Pulmonary artery endothelial cell (primary cell): ENCODE measurements at places on chromosomes 16 and 17.

DNA sequence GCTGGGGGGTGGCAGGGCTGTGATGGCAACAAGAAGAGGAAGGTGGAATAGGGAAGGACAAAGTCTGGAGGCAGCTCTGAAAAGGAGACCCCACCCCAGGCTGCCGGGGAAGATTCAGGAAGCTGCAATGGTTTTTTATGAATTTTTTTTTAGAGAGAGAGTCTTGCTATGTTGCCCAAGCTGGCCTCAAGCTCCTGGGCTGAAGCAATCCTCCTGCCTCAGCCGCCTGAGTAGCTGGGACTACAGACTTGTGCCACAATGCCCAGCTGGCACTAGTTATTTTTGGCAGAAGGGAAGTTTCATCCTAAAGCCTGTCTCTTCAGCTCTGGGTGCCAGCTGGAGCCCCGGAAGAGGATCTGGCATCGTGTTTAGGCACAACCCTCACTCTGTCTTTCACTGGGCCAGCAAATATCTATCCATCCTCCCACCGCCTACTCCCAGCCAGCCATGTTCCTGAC, 1.3 kb upstream of the CES3 start:
- no peak for DNase-seq

GRCh38 chr17:81537343-81537855, 9.2 kb downstream of the FSCN2 start:
- DNase-seq = no peak

DNA sequence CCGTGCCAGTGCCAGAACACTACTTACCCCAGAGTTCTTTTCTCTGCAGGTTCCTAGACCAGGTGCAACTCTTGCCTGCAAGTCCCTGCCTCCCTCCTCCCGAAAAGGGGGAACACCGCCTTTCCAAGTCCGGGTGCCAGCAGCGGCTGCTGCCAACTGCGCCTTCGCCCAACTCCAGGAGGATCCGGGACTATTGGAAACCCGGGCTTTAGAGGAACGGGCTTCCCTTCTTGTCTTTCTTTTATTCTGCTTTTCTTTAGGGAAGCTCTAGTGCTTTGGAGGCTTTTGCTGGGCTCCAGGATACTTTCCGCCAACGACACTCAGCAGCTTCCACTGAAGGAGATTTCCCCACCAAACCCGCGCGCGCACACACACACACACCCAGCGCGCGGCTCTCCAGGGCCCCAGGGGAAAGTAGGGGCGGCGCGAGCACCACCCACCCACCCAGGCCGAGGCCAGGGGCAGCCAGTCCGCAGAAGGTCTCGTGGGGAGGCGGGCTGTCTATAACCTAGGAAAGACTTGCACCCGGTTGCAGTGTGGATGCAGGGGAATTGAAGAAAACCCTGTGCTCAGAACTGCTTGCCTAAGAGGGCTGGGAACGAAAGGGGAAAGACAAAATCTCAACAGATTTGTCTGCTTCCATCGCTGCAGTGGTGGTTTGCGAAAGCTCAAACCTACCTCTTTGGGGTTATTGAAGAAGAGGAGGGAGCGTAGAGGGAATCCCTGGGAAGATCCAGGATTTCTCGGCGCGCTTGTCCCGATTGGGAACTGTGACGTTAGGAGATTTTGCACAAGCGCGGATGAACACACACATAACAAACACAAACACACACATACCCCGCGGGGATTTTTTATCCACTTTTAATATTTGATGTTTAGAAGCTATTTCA, 977 bp upstream of the CA10 start:
- DNase-seq = no peak

DNA sequence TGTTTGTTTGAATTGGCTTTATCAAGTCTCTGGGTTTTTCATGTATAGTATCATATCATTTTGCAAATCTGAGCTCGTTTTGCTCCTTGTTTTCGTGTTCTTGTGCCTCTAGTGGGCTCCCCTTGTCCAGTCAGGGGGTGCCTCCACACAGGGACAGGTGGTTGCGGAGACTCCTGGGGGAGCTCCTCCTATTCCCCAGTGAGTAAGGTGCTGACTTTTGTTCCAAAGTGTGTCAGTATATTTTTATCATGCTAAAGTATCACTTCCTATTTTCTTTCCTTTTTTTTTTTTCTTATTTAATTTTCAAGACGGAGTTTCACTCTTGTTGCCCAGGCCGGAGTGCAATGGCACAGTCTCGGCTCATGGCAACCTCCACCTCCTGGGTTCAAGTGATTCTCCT, 30.3 kb upstream of the IL17C start:
- no peak for DNase-seq

GRCh38 chr16:82881516-82881915, 254.7 kb downstream of the CDH13 start:
- DNase-seq = no peak

DNA sequence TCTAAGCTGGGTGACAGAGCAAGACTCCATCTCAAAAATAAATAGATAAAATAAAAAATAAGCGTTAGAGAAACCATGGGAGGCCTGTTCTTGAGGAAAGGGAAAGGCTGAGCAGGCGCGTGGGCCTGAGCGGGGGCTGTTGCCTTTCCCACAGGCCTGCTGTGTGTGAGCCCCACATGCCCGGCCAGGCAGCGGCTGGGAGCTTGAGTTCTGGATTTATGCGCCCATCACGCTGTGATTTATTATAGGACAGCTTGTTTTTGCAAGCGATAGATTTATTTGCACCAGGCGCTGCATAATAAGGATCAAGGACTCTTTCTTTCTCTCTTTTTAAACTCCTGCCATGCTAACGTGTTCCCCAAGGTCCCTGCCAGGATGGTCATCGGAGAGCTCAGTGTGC, 14.8 kb upstream of the WFDC1 start:
- DNase-seq = no peak

GRCh38 chr17:73696251-73696650, 52.0 kb upstream of the SDK2 start:
- no peak for DNase-seq

DNA sequence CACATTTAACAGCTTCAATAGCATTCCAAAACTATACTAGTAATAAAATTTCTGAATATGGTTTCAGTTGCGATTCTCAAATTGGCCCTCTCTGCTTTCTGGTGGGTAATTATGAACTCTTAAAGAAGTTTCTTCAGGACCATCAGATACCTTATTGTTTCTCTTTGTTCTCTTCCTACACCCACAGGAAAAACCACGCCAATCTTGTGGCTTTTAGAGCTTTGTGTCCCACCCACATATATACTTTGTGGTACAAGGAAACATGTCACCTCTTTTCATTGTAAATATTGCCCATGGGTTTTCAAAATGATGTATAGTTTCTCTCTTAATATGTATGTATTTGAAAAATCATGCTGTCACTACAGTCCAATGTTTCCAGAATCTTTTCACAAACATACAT, 12.1 kb downstream of the ABCA9 start:
- no peak for DNase-seq

DNA sequence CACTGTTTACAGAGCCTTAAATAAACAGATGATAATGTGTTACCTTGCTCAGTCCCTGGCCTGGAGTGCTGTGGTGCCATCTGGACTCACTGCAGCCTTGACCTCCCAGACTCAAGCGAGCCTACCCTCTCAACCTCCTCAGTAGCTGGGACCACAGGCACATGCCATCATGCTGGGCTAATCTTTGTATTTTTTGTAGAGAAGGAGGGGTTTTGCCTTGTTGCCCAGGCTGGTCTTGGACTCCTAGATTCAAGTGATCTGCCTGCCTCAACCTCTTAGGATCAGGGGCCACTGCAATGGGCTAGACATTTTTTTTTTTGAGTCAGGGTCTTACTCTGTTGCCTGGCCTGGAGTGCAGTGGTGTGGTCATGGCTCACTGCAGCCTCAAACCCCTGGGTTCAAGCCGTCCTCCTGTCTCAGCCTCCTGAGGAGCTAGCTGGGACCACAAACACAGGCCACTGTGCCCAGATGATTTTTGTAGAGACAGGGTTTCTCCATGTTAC, 5.0 kb upstream of the NAGLU start:
- no peak for DNase-seq

DNA sequence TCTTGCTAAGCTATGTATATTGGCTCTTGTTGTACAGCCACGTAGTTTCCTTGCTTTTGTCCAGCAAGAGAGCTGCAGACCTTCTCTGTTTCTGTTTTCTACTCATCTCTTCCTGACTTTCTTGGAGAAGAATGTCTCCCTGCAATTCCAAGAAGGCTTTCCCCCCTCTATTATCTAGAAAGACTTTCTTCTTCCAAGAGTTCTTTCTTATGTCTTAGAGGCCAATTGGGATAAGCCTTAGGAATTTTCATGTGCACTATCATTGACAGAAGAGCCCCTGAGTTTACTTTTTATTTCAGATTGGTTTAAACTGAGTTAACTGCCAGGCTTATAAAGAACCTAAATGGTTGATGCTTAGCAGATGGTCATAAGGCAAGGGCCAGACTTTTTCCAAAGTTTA, 9.0 kb downstream of the CAPNS2 start:
- no peak for DNase-seq

- DNase-seq = no peak
Measured at GRCh38 chr16:69315486-69316311, 4.5 kb downstream of the VPS4A start.

GRCh38 chr16:87135246-87136030, 181.8 kb downstream of the C16orf95 start:
- no peak for DNase-seq

- DNase-seq = no peak
Measured at GRCh38 chr16:77077256-77077922, 113.6 kb upstream of the MON1B start.

DNA sequence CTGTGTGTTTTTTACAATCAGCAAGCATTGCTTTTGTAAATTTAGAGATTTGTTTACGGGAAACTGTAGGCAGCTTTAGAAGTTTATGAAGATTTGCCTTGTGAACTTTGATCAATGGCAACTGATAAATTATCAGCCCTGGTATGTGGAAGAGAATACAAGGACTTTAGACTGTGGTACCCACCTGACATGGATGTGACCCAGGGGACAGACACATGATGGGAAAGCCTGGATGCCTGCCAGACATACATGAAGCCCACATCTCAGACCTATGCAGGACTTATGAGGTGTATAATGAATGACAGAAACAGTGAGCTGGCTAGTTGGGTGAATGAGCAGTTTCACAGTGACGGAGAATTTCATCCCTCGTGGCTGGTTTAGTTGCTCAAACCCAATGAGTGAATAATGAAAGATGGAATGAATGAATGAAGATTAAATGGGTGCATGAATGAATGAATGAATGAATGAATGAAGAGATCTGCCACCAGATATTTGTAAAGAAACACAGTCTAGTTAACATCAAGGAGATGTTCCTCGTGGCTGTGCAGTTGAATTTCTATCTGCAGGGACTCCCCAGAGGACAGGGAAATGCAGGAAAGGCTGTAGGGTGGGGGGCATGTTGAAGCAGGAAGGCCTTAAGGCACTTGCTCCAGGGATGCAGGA, 7.6 kb downstream of the TMEM92 start:
- no peak for DNase-seq
